Right lobe of liver (tissue), 6 donors: ENCODE measurements at places on chromosomes 7 and 10. TPM values are rescaled to one million over a fixed set of nuclear protein-coding genes. Genes with fewer than 3 reads are reported as not detected.

HOXA1 gene
- total RNA-seq = 0.09 TPM

SHH gene
- total RNA-seq = 6.8 TPM

GARIN1A gene
- 0.51 TPM for total RNA-seq

TRIM74 gene
- not detected for total RNA-seq

IRF5 gene
- total RNA-seq = 5.9 TPM

DNA sequence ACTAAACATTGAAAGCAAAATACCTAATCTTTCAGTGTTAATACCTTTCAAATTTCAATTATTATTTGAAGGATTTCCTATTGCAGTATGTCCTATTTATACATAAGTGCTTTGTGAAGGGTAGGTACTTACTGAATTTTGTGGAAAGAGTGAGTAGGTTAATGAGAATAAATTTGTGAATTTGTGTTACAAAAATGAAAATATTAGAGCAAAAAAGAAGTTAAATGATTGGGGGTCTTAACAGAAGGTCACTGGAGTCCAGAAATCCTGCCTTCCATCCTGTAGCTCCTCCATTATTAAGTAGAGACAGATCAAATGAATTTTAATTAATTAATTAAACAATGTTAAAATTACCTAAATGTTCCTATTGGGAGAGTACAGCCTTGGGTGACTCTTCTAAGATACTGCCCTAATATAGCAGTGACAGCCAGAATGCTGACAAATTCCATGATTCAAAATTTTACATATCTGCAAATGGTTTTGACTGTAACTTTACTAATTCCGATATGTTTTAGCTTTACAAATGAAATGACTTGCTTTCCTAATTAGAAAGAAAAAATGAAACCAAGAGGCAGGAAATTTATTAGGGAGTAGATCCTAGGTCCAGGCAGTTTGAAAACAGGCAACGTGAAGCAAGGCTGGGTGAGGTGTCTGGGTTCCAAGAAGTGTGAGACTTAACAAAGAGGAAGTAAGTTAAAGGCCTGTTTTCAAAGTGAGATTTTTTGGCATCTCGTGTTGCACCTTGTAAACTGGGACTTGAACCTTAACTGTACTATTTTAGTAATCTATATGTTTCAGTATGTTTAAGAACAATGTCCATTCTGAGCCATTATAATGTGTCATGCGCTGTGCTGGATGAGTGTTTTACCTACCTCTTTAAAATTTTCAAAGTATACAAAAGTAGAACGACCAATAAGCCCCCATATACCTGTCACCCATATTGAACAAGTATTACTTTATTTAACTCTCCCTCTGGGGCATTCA is 1.5 kb downstream of the PIK3CG start:
- no peaks in the 10 kb centered on the region for H3K36me3 ChIP-seq
- H3K4me1 ChIP-seq = no peaks in the 10 kb centered on the region
- no peak for DNase-seq
- H3K4me3 ChIP-seq = peak overlapping the region; percentile 4
- H3K27ac ChIP-seq = peak overlapping the region; percentile 35
- H3K27me3 ChIP-seq = no peaks in the 10 kb centered on the region

- H3K4me3 ChIP-seq = no peak overlapping the region
- H3K4me1 ChIP-seq = no peaks in the 10 kb centered on the region
- DNase-seq = no peak
Observed at GRCh38 chr7:38372290-38372689, 98.9 kb upstream of the TARP start.

DNA sequence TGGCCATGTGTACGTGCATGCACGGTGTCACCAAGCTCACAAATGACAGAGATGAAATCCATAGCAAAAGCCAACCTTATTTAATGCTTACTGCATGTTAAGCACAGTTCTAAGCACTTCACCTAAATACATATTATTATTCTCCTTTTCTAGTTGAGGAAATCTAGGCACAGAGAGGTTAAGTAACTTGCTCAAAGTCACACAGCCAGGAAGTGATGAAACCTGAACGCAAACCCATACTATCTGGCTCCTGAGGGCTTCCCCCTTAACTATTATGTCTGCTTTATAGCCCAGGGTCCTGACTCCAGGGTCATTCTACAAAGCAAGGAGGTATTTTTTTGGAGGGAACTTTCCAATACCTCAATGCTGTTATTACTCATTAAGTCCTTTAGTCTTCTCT is 61.7 kb downstream of the GAD2 start:
- H3K36me3 ChIP-seq = no peaks in the 10 kb centered on the region
- no peak overlapping the region for H3K27ac ChIP-seq
- DNase-seq = no peak
- H3K4me1 ChIP-seq = no peaks in the 10 kb centered on the region

DNA sequence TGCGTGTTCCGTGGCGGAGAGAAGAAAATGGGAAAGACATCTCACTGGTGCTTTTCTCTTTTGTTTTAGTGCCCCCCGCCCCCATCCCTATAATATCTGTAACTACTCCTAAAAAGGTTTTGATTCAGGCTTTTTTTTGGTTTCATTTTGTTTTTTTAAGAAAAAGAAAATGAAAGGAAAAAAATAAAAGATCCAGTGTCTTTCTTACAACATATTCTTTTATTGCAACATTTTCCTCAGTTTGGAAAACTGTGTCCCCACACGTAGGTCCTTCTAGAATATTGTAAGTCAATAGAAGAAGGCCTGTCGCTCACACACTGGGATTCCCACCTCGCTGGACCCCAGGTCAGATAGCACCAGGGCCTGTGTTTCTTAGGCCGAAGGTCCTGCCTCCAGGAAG is 20.6 kb downstream of the AIFM2 start:
- peaks cover 11% of the 10 kb centered on the region for H3K4me1 ChIP-seq
- H3K4me3 ChIP-seq = no peak overlapping the region
- H3K36me3 ChIP-seq = peaks cover 47% of the 10 kb centered on the region

- H3K4me3 ChIP-seq = no peak overlapping the region
- no peak overlapping the region for H3K27ac ChIP-seq
- no peak for DNase-seq
- no peaks in the 10 kb centered on the region for H3K4me1 ChIP-seq
Observed at GRCh38 chr10:7320072-7320471, 90.8 kb downstream of the SFMBT2 start.
